Transverse colon (tissue), 4 donors: ENCODE measurements at places on chromosomes 13 and 19. TPM values are rescaled to one million over a fixed set of nuclear protein-coding genes. Genes with fewer than 3 reads are reported as not detected.

Gene LILRA5
- total RNA-seq: not detected

DNA sequence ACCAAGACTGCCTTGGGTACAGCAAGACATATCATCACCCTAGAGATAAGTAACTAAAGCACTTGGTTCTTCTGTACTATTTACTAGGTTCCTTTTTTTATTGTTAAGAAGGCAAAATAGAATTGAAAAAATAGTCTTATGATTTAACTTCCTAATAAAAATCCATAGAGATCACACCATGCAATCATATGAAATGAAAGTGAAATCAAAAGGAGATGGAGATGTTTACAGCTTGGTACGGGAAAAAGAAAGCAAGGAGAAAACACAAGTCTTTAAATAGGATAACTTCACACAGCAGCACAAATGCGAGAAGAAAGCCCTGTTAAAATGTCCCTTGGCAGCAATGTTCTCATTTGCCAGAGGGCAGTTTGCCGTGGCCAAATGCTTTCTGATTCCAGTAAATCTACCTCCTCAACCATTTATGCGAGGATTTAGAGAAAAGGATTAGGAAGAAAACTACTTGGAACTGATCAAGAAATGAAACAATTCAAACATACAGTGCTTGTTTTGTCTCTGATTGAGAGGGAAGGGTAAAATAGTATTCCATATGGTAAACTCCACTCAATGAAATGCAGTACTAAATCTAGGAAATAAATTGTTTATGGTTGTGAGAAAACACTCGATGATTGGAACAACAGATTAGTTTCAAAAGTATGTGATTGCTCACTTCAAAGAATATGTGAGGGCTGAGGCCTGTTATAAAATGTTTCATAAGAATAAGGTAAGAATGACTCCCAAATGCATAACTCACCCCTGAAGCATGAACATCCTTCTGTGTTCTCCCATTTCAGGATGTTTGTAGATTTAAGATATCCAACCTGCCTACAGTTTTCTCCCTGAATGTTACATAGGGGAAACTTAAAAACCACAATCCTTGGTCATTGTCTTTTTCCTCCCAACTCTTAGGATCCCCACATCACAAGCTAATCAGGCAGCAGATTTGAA is 487.8 kb downstream of the DACH1 start:
- peak overlapping the region; percentile 14 for H3K4me3 ChIP-seq
- H3K27me3 ChIP-seq: no peaks in the 10 kb centered on the region
- H3K4me1 ChIP-seq: no peaks in the 10 kb centered on the region
- no peak for DNase-seq
- no peaks in the 10 kb centered on the region for H3K36me3 ChIP-seq
- H3K27ac ChIP-seq: peak overlapping the region; percentile 54

Gene AP1M1
- total RNA-seq: 32.9 TPM

- H3K4me1 ChIP-seq: no peaks in the 10 kb centered on the region
- no peak overlapping the region for H3K4me3 ChIP-seq
- H3K27ac ChIP-seq: no peak overlapping the region
- H3K27me3 ChIP-seq: peaks cover 8% of the 10 kb centered on the region
- no peaks in the 10 kb centered on the region for H3K36me3 ChIP-seq
- DNase-seq: no peak
Measured at GRCh38 chr19:51551673-51552432, 19.2 kb upstream of the ZNF175 start.

- no peak for DNase-seq
- H3K4me3 ChIP-seq: no peak overlapping the region
- H3K27ac ChIP-seq: no peak overlapping the region
- no peaks in the 10 kb centered on the region for H3K36me3 ChIP-seq
Measured at GRCh38 chr13:33032037-33032625, 15.9 kb downstream of the KL start.

GRCh38 chr13:90866006-90866405 is 481.5 kb upstream of the MIR17HG start:
- H3K27me3 ChIP-seq: no peaks in the 10 kb centered on the region
- no peak overlapping the region for H3K4me3 ChIP-seq
- no peak for DNase-seq
- no peak overlapping the region for H3K27ac ChIP-seq
- no peaks in the 10 kb centered on the region for H3K4me1 ChIP-seq
- H3K36me3 ChIP-seq: no peaks in the 10 kb centered on the region

Gene GPR12
- not detected for total RNA-seq

GRCh38 chr13:76882431-76882830 is 3.8 kb downstream of the KCTD12 start:
- peaks cover 32% of the 10 kb centered on the region for H3K4me1 ChIP-seq
- peak overlapping the region; percentile 87 for H3K27ac ChIP-seq
- peak; percentile 11 for DNase-seq
- no peaks in the 10 kb centered on the region for H3K36me3 ChIP-seq

Gene SPIB
- total RNA-seq: 56.8 TPM

GRCh38 chr19:30718707-30719106 is 346.5 kb downstream of the ZNF536 start:
- peak overlapping the region; percentile 45 for H3K4me3 ChIP-seq
- H3K27ac ChIP-seq: peak overlapping the region; percentile 85
- H3K4me1 ChIP-seq: peaks cover 6% of the 10 kb centered on the region
- no peaks in the 10 kb centered on the region for H3K27me3 ChIP-seq
- H3K36me3 ChIP-seq: no peaks in the 10 kb centered on the region
- DNase-seq: peak; percentile 12

DNA sequence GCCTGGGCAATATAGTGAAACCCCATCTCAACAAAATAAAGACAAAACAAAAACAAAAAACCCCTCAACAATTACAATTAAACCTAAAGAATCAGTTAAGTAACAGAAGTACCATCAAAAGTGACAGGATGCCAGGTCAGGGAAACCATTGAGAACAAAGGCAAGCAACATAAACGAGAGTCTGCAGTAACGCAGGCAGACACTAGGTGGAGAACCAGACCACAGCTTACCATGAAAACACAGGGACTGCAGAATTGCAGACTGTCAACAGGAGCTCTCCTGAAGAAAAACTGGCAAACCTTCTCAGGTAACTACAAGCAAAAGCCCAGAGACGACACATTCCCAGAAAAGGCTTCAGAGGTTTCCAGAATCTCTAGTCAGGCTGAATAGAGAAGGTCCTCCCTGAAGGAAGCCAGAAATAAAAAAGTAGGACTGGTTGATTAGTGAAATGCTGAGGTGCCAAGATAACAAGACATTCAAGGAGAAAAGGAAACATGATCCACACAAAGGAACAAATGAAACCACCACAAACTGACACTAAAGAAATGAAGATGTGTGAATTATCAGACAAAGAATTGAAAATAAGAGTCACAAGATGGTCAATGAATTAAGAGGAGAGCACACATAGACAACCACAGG is 2.2 kb upstream of the ZNF665 start:
- H3K27ac ChIP-seq: no peak overlapping the region
- no peaks in the 10 kb centered on the region for H3K4me1 ChIP-seq
- H3K27me3 ChIP-seq: no peaks in the 10 kb centered on the region
- no peak overlapping the region for H3K4me3 ChIP-seq
- H3K36me3 ChIP-seq: no peaks in the 10 kb centered on the region
- DNase-seq: peak; percentile 84

Gene CEACAM20
- 0.48 TPM for total RNA-seq

Gene ATP4B
- not detected for total RNA-seq

Gene RFPL4A
- total RNA-seq: not detected

- H3K4me3 ChIP-seq: no peak overlapping the region
- H3K4me1 ChIP-seq: no peaks in the 10 kb centered on the region
- no peak for DNase-seq
- no peaks in the 10 kb centered on the region for H3K36me3 ChIP-seq
Measured at GRCh38 chr13:25971047-25971446, 80.8 kb downstream of the SHISA2 start.

Gene ZNF471
- total RNA-seq: 3.5 TPM

DNA sequence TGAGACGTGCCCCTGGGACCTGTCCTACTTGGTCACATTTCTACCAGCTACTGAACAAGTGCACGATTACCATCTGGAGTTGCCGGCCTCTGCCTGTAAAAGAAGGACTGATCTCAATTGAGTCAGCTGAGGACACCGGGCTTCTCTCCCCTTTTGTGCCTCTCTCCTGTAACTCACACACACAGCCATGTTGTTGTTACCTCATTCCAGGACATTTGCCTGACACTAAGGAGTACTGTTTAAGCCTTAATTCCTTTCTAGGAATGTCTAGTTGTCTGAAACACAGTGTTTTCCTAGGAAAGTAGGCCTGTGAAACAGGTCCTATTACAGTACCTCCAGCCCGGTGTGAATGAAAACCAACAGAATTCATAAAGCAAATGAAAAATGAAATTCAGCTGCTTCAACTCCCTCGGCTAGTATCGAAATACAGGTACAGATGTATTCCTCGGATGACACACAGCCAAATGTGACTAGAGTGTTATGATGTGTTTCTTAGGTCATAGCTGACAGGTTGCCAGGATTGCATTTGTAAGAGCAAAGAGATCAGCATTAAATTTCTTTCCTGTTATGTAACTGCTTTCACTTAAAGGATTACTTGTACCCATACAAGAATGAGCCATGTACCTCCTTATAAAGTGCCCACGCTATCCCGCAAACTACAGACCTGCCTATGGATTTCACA is 152.0 kb upstream of the IRS2 start:
- no peak for DNase-seq
- no peaks in the 10 kb centered on the region for H3K27me3 ChIP-seq
- no peaks in the 10 kb centered on the region for H3K4me1 ChIP-seq
- H3K4me3 ChIP-seq: no peak overlapping the region
- H3K27ac ChIP-seq: no peak overlapping the region

- no peak overlapping the region for H3K4me3 ChIP-seq
- DNase-seq: no peak
- H3K4me1 ChIP-seq: no peaks in the 10 kb centered on the region
- H3K27me3 ChIP-seq: no peaks in the 10 kb centered on the region
- no peak overlapping the region for H3K27ac ChIP-seq
- H3K36me3 ChIP-seq: no peaks in the 10 kb centered on the region
Measured at GRCh38 chr19:29952646-29953045, 10.6 kb downstream of the URI1 start.

- peaks cover 9% of the 10 kb centered on the region for H3K4me1 ChIP-seq
- peak; percentile 67 for DNase-seq
Measured at GRCh38 chr19:35142606-35143230, 337 bp upstream of the FXYD7 start.
